Femur (tissue), 1 donor: ENCODE measurements at places on chromosomes 4 and X.

DNA sequence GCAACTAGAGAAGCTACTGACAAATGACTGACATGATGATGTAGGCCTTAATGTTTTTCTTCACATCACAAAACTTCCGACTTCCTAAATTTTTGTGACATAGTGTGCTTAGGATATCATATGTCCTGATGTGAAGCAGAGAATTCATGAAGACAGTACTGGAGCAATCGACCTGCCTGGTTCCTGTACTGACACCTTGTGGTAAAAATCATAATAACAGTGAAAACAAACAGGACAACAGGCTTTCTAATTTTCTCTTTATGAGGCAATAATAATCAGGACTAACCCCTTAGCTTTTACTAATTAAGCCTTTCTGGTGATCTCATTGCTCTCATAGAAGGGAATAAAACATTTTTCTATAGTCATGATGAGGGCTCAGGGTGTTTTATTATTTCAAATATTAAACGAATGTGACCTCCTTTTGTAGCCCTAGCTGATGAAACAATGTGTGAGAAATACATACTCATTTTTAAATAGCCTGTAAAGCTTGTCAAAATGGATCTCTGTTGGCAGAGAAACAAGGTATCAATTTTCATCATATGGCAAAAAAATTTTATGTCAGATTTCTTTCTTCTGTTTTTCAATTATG is 158.4 kb downstream of the TENT5D start:
- no peak for DNase-seq

- DNase-seq: no peak
These were observed 213.1 kb upstream of the FAT1 start for GRCh38 chr4:186936496-186937375.

DNA sequence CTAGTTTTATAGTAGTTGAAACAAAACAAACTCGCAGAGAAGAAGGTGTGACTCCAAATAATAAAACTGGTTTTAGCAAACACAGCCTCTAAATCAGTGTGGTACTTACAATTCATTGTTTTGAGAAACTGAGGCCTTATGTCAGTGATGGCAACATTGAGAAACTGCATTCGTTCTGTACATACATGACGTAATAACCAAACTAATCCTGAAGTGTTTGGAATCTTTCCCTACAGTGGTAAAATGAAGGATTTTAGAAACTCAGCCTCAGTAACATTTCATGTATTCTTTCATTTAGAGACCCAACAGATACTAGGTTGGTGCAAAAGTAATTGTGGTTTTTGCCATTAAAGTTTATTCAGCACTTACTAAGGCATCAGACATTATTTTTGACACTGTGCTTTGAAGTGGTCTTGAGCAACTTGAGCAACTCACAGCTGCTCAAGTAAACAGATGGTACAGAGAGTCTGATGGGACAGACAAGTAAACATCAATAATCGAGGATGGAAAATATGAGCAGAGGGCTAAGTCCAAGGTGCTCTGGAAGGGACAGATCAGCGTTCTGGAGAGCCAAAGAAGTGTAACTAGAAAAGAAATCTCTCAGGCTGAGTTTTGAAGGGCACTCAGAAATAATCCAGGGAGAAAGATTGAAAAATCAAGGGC is 390.8 kb upstream of the BOD1L1 start:
- no peak for DNase-seq

DNA sequence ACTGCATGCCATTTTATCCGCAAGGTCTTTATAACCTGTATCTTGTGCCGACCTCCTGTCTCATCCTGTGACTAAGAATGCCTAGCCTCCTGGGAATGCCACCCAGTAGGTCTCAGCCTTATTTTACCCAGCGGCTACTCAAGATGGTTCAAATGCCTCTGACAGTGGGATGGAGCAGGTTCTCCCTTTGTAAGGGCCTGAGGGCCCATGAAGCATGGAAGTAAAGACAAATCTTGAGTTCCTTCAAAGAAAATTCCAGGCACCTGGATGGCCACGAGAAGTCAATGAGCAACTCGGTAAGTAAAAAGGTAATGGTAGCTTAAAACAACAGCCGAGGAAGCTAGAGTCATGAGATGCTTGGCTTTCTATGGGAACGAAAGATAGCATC is 19.6 kb upstream of the PRKX start:
- DNase-seq: no peak

GRCh38 chr4:101200561-101200960 is 146.8 kb downstream of the PPP3CA start:
- no peak for DNase-seq

DNA sequence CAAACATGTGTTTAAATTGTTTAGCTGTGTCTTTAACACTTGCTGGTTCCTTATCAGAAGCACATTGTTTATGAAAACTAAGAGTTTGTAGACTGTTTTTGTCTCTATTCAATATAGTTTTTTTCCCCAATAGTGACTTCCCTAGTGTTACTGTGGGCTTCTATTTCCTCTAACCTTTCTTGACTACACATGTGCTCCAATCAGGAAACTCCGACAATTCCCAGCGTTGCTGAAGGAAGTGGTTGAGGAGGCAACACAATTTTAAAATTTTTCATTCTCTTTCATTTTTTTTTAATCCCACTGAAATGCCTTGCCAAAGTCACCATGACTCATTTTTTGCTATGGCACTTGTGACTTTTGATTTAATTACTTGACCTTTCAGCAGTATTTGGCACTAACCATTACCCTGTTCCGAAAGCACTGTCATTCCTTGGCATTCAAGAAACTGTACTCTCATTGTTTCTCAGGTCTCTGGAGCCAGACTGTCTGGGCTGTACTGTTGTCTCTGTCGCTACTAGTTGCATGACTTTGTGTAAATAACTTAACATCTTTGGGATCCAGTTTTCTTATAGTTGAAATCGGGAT is 67.6 kb upstream of the FREM3 start:
- DNase-seq: no peak

GRCh38 chr4:16864199-16864598 is 34.2 kb downstream of the LDB2 start:
- DNase-seq: no peak

- peak; percentile 37 for DNase-seq
These were observed 236.0 kb downstream of the GPC3 start for GRCh38 chrX:133749370-133749769.

- DNase-seq: no peak
These were observed 100.8 kb downstream of the PSAPL1 start for GRCh38 chr4:7333801-7334421.

DNA sequence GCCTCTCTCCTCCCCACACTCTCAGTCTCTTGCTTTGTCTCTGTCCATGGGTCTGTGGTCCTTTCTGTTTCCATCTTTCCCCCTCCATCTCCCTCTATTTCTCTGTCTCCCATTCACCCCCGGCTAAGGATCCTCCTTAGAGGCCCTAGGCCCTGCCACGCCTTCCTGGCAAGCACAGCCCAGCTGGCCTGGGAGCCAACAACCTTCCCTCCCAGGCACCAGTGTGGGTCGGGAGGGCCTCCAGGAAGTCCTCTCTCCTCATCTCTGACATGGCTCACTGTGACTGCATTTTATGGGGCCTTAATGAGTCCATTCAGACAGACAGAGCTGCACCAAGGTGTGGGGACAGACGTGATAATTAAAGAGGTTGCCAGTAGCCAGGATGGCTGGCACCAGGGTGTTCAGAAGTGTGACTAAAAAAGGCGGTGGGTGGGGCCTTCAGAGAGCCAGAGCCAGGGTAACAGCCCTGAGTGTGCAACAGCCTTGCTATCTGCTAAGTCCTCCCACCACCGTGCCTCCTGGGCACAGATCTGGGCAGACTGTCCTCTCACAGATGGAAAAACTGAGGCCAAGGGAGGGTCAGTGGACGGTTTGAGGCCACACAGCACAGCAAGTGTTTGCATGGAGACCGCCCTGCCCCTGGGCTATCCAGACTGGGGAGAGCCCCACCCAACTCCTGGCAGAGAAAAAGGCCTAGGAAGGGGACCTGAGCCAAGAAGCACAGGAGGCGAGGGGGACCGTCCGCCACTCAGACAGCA is 31.5 kb downstream of the BLOC1S4 start:
- peak; percentile 58 for DNase-seq

GRCh38 chr4:169791062-169791461 is 33.3 kb upstream of the HPF1 start:
- DNase-seq: no peak

GRCh38 chr4:7960790-7961655 is 21.4 kb upstream of the AFAP1 start:
- peak; percentile 82 for DNase-seq

GRCh38 chr4:92520563-92520962 is 216.8 kb downstream of the GRID2 start:
- no peak for DNase-seq
